ENCODE measurements at places on chromosomes 6 and 20.
A peak's percentile ranks its signal among the peaks of the same experiment; 100 is the strongest.

- no peak for DNase-seq
Measured at GRCh38 chr6:44668976-44669934, 281.7 kb downstream of the CDC5L start.

DNA sequence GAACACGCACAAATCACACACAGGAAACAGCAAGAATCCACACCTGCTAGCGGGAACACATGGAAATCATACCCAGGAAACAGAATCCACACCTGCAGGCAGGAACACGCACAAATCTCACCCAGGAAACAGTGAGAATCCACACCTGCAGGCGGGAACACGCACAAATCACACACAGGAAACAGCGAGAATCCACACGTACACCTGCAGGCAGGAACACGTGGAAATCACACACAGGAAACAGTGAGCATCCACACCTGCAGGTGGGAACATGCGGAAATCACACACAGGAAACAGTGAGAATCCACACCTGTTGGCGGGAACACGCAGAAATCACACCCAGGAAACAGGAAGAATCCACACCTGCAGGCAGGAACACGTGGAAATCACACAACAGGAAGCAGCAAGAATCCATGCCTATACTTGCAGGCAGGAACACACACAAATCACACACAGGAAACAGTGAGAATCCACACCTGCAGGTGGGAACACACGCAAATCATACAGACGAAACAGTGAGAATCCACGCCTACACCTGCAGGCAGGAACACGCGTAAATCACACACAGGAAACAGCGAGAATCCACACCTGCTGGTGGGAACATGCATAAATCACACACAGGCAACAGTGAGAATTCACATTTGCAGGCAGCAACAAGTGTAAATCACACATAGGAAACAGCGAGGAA lies 108.6 kb downstream of the DLL1 start:
- DNase-seq: no peak

DNA sequence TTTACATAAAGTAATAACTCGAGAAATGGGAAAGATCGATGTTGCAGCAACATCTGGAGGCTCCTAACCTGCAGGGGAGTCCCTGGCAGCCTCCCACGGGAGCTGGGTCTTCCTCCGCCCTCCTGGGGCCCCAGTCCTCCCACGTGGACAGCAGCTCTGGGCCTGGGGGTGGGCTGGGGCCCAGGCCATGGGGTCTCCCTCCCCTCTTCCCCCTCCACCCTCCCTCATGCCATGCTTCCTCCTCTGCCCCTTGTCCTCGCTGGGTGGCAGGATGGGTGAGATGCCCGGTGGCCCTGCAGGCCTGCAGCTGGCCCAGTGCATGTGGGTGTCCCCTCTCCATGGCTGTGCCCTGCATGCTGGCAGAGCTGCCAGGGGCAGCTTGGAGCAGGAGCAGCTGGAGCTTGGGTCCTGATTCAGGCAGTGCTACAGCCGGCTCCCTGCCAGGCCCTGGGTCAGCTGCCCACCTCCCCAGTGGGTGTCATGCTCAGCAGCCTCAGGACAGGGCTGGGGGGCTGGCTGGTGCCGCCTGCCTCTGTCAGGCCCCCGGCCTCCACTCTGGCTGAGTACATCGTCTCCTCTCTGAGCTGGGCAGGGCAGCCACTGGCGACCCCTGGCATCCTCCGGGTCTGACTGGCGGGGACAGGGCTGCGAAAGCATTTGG lies 48.9 kb upstream of the BHLHE23 start:
- DNase-seq: no peak

GRCh38 chr20:22796469-22797077 lies 212.2 kb upstream of the FOXA2 start:
- DNase-seq: no peak

- DNase-seq: no peak
Measured at GRCh38 chr20:20018366-20018765, 1.2 kb downstream of the NAA20 start.

DNA sequence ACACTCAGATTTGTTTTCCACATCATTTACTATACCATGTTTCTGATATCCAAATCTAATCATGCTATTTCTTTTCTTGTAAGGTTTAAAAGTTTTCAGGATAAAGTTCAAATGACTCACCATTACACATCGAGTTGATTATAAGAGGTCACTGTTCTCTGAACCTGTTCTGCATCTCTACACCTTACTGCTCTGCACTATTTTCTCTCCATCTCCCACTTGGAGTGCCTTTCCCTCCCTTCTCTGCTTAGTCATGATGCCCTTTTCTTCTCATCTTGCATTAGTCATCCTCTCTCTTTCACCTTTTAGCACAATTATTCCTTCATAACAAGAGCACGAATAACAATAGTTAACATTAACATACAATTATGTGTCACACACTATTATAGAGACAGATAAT lies 37.5 kb upstream of the FUT9 start:
- no peak for DNase-seq

DNA sequence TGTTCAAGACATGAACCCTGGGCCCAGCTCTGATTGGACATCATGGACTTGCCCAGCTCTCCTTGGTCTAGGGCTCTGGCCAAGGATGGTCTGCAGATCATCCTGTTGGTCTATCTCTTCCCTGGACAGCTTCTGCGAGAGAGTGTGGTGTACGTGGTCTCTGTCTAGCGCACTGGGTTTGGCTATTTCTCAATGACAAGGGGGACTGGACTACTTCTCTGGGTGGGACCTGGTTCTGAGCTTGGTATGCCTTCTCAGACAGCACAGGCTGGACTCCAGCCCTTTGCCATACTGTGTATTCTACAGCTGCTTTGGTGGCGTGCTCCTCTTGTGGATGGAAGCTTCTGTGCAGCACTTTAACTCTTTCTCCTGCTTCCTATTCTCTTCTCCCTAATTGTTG lies 8.5 kb upstream of the RAET1E start:
- DNase-seq: no peak

GRCh38 chr6:7749478-7749877 lies 23.6 kb downstream of the BMP6 start:
- DNase-seq: no peak

DNA sequence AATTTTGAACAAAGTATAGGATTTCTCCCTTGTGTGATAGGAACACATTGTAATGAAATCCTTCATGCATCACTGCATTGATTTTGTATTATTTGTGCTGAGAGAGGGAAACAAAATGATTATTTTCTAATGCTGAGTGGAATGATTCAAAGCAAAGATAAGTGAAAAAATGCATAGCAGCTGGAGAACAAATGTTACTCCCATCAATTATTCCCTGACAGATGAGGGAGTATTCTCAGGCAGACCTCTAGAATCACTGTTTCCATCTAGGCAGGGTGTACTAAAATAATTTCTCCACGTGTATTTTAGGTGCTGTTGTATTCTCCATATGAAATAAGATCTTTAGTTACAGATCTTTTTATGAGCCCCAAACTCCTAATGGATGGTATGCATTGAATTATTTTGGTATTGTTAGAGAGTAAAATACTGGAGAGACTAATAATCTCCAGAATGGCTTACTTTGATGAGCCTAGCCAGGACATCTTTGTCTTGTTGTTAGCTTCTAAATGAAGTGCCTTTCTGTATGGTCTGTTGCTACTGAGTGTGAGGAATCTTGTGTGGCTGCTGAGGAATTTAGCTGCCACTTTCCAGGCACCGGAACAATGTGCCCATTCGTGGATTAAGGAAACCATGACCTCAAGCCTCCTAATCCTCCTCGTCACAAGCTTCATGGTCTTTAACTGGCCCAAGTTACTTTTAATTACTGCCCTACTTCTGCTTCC lies 39.6 kb downstream of the RNF217 start:
- no peak for DNase-seq

GRCh38 chr6:156883497-156884252 lies 106.5 kb downstream of the ARID1B start:
- DNase-seq: no peak

GRCh38 chr20:63553933-63554290 lies at the start of gene FNDC11:
FNDC11 (plus strand) TSS chr20:63554159; CDS start chr20:63555664, 1,505 bp downstream.
- DNase-seq: peak; percentile 31

- no peak for DNase-seq
Measured at GRCh38 chr20:45701873-45702272, at the start of gene WFDC13. WFDC13 (plus strand) TSS chr20:45702038; CDS start chr20:45702124, 86 bp downstream.

- DNase-seq: no peak
Measured at GRCh38 chr6:110859335-110859792, 15.2 kb upstream of the AMD1 start.

DNA sequence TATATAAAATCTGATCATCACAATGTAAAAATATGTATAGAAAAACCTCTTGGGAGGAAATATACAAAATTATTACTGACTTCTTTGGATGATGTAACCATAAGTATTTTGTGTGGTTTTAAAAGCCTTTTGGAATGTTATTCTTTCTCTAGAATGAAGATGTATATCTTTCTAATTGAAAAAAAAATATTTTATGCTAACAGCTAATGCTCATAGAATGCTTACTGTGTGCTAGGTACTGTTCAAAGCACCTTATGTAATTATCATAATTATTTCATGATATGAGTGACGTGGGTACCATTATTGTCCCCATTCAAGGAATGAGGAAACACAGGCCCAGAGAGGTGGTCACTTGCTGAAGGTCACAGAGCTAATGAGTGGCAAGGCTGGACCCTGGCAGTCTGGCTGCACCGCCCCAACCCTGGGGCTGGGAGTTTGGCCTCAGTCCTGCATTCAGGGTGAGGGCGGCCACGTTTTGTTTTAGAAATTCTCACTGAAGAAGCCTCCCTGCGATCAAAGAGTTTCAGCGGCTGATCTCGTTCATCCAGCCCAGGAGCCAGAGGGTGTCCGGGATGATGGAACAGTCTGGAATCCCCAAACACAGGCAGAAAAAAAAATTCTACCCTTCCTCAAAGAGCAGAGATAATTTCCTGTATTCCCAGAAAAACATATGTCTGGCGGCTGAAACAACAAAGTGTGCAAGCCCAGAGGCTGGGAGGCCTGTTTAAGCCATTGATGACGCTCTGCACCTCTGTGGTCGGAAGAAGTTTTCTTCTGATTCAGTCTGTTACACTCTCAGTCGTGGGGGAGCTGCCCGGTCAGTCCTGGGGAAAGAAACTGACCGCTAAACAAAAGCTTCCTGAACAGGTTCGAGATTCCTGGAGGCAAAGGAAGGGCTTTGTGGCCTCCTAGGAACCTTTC lies 37.3 kb downstream of the TFEB start:
- DNase-seq: no peak

GRCh38 chr6:36657942-36658544 lies 20.5 kb upstream of the CDKN1A start:
- no peak for DNase-seq

DNA sequence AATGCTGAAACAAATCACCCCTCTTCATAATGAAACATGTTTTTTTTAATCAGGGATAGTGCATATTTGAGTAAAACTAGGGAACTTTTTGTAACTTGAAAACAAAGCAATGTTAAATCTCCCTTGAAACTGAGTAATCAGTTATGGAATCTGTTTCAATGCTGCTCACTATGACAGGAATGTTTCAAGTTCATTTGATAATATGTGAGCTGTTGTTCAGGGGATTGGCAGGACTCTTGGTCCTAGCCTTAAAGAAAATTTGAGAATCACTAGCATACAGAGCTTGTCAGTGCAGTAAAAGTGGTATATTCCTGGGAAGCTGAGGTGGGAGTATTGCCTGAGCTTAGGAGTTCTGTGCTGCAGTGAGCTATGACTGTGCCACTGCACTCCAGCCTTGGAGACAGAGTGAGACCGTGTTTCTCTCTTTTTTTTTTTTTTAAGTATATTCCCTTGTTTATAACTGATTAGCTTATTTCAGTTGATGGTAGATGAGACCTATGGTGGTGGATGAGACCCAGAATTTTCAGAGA lies 21.6 kb upstream of the CALHM6 start:
- no peak for DNase-seq

DNA sequence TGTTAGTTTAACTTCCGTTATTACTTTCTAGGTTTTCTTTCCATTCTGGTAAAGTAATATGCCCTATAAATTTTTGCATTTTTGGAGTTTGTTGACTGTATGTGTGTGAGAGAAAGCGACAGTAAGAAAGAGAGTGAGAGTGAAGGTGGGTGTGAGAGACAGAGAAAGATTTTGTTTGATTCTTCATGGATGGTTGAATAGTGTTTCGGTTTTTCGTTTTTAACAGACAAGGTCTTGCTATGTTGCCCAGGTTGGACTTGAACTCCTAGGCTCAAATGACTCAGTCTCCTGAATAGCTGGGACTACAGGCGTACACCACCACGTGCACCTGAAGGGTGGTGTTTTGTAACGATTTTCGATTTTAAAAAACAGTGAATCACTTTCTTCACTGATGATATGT lies 329.1 kb upstream of the RUNX2 start:
- DNase-seq: no peak

DNA sequence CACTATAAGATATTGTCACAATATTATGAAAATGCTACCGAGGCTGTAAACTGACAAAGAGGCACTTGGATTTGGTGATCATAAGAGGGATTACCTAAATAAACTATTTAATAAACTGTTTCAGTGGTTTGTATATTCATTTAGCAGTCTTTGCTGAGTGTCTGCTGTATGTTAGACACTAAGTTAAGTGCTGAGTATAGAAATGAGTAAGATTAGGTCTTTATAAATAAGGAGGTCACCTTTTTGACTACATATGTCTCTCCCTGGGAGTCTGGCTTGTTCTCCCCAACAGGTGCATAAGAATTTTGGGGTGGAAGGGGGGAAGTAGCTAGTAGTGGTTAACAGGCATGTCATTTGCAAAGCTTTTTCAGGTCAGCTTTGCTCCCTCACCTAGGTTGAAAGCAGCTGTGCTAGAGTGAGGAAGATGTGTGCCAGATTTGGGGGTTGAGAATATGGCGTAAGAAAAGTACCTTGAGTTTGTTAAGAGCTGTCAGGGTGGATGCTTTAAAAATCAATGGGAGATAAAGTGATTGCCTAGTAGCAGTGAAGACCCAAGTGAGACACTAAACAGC lies 246.3 kb downstream of the ZFAND3 start:
- DNase-seq: no peak

- no peak for DNase-seq
Measured at GRCh38 chr6:162260027-162260426, 467.5 kb downstream of the PRKN start.

DNA sequence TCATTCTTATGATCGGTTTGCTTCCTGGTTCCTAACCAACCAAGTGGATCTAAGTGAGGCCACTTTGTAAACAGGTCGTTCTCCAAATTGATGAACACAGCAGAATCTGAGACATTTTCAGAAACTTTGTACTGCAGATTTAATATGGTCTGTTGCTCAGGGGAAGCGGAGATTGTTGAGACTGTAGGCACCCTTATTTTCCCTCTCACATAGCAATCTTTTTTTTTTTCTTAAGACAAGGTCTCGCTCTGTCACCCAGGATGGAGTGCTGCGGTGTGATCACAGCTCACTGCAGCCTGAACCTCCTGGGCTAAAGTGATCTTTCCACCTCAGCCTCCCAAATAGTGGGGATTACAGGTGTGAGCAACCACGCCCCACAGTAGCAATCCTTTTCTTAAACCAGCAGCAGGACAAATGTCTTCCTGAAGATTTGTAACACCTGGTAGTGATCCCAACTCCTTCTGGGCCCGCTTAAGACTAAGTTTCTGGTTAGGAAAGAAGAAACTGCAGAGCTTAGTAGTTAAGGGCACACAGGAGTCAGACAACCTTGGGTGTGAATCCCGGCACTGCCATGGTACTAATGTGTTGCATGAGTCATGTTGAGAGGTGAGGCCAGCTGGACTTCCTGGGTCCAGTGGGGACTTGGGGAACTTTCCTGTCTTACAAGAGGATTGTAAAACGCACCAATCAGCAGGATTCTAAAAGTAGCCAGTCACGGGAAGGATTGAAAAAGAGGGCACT lies 48.4 kb upstream of the EZR start:
- DNase-seq: no peak

Measured in stimulated activated CD4-positive, alpha-beta T cell treated with anti-CD3 and anti-CD28 coated beads, Interleukin-1b, Interleukin-23, amount 100 ng/mL, for 1 hour (primary cell).